ENCODE measurements at places on chromosomes 6 and 20. TPM values are rescaled to one million over a fixed set of nuclear protein-coding genes. Genes with fewer than 3 reads are reported as not detected.

GRCh38 chr20:35001596-35002362, 46.1 kb downstream of the MYH7B start:
- H3K27ac ChIP-seq, result no peak overlapping the region
- no peaks in the 10 kb centered on the region for H3K4me1 ChIP-seq
- H3K4me3 ChIP-seq, result no peak overlapping the region
- peaks cover 5% of the 10 kb centered on the region for H3K27me3 ChIP-seq
- no peak for DNase-seq
- H3K36me3 ChIP-seq, result peaks cover 19% of the 10 kb centered on the region

Gene FOXS1
- total RNA-seq, result not detected

DNA sequence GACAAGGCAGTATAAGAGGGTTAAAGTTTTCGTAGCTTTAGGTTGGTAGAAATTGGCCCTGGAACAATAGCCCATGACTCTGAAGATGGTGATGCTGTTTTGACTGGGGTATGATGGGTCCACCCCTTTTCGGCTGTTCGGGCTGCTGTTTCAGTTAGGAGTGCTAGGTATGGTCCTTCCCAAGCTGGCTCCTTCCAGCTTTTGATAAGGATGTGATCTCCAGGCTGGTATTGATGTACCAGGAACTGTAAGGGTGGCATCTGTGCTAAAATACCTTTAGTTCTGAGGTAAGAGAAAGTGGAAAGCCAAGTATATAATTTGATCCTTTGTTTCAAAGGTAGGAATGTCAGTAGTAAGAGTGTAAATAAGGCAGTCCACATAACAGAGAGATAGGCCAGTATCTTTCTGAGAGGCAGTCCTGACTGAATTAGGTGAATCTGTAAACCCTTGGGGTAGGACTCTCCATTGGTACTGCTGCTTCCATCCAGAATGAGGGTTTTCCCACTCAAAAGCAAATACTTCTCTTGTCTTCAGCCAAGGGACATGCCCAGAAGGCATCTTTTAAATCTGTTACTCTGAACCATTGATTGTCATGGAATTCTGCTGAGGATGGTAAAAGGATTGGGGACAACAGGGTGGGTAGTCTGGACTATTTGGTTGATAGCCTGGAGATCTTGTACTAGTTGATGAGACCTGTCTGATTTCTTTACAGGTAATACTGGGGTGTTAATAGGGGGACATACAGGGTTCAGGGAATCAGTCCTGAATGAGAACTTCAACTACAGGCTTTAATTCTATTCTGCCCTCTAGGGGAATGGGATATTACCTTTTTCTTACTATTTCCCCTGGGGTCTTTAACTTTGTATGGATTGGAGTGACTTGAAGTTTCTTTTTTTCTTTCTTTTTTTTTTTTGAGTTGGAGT, 6.1 kb upstream of the ZNFX1 start:
- H3K4me3 ChIP-seq, result peak overlapping the region; percentile 97
- H3K27ac ChIP-seq, result peak overlapping the region; percentile 1
- H3K36me3 ChIP-seq, result peaks cover 88% of the 10 kb centered on the region
- H3K4me1 ChIP-seq, result peaks cover 81% of the 10 kb centered on the region

DNA sequence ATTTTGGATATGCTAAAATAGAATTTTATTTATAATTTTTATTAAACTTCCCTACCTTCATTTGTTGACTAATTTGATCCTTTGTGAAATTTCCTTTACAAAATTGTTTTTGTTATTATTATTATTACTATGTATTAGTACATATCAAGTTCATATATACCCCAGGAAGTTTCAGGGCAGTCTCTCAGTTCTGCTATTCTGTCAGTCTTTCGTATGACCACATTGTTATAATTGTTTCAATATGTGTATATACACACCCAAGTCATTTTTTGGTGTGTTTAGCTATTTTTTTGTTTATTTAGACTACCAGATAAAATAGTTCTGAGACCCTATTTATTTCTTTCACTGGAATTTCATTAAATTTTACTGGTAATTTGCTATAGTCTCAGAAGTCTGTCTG, 72.1 kb downstream of the NKAIN2 start:
- DNase-seq, result no peak
- no peaks in the 10 kb centered on the region for H3K27me3 ChIP-seq
- H3K4me1 ChIP-seq, result no peaks in the 10 kb centered on the region
- H3K4me3 ChIP-seq, result no peak overlapping the region

Gene PEX3
- total RNA-seq, result 12.6 TPM

GRCh38 chr6:139852067-139852466, 477.6 kb upstream of the CITED2 start:
- no peak for DNase-seq
- H3K4me3 ChIP-seq, result no peak overlapping the region
- H3K4me1 ChIP-seq, result peaks cover 55% of the 10 kb centered on the region

- H3K4me3 ChIP-seq, result no peak overlapping the region
- H3K27me3 ChIP-seq, result no peaks in the 10 kb centered on the region
- H3K36me3 ChIP-seq, result no peaks in the 10 kb centered on the region
- H3K4me1 ChIP-seq, result peaks cover 20% of the 10 kb centered on the region
Observed at GRCh38 chr6:69915346-69915745, 49.0 kb downstream of the COL19A1 start.

Gene AARS2
- 32.1 TPM for total RNA-seq

Gene PLCB1
- 13.7 TPM for total RNA-seq

Gene SCUBE3
- total RNA-seq, result 22.2 TPM

DNA sequence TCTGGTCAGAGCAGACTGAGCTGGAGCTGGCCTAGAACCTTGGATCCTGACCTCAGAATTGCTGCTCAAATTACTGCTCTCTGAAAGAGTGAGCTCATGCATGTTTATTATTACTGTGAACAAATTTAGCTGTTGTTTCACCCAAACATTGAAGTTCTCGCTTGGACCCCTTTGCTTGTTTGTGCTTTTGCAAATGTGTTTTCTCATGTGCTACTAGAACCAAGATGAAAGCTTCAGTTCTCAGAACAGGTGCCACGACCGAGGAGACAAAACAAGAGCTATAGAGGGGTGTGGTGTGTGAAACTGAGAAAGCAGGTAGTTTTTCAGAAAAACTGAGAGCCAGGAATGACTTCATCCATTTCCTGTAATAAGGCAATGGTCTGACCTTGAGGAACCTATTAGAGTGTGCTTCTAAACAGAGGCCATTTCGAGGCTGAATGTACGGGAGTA, 50.0 kb upstream of the ESR1 start:
- no peak for DNase-seq
- H3K4me1 ChIP-seq, result no peaks in the 10 kb centered on the region
- no peaks in the 10 kb centered on the region for H3K36me3 ChIP-seq
- H3K27me3 ChIP-seq, result no peaks in the 10 kb centered on the region
- no peak overlapping the region for H3K4me3 ChIP-seq
- H3K27ac ChIP-seq, result no peak overlapping the region

Gene ZNF311
- 1.3 TPM for total RNA-seq

DNA sequence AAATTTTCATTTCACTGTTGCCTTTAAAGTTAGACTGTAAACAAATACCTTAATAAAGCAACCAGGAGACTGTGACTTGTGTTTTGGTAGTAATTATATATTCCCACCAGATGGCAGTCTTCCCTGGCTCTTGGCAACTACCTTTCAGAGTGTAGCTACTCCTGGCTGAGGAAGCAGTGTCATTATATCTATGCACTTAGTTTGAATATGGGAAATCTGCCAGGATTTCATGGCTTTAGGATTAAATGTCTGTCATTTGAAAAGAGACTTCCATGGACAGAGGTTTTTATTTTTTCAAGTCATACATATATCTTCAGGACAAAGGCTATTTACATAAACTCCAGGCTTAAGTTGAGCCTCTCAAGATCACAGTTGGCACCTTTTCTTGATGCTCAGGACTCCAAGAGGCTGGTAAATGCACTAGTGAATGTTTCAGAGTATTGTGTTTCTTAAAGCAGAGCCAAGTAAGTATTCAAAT, 160.1 kb downstream of the C6orf58 start:
- H3K4me3 ChIP-seq, result no peak overlapping the region
- no peaks in the 10 kb centered on the region for H3K4me1 ChIP-seq
- no peaks in the 10 kb centered on the region for H3K27me3 ChIP-seq
- DNase-seq, result peak; percentile 12
- H3K36me3 ChIP-seq, result no peaks in the 10 kb centered on the region

GRCh38 chr6:148339766-148340165, 2.9 kb upstream of the SASH1 start:
- DNase-seq, result no peak
- peaks cover 39% of the 10 kb centered on the region for H3K4me1 ChIP-seq
- H3K27me3 ChIP-seq, result no peaks in the 10 kb centered on the region
- no peak overlapping the region for H3K4me3 ChIP-seq

DNA sequence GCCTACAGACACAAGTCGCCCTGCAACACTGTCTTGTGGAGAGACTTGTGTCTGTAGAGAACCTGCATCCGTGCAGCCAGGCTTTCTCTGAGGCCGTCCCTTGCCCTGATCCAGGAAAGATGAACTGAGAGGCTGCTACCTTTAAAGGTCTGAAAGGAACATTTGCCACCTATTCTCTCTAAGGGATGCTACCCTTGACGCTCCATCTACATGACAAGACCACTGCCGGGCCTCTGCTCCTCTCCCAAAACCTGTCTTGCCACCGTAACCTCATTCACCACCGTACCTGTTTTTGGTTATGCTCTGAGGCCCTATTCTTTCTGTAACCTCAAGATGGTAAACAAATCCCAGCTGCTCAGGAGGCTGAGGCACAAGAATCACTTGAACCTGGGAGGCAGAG, 73.9 kb downstream of the FOXF2 start:
- H3K27ac ChIP-seq, result no peak overlapping the region
- no peak for DNase-seq
- no peaks in the 10 kb centered on the region for H3K36me3 ChIP-seq
- H3K4me1 ChIP-seq, result peaks cover 5% of the 10 kb centered on the region
- H3K4me3 ChIP-seq, result no peak overlapping the region

GRCh38 chr20:51500311-51500710, 42.2 kb downstream of the NFATC2 start:
- H3K4me1 ChIP-seq, result peaks cover 41% of the 10 kb centered on the region
- no peaks in the 10 kb centered on the region for H3K27me3 ChIP-seq
- no peaks in the 10 kb centered on the region for H3K36me3 ChIP-seq
- H3K4me3 ChIP-seq, result no peak overlapping the region

DNA sequence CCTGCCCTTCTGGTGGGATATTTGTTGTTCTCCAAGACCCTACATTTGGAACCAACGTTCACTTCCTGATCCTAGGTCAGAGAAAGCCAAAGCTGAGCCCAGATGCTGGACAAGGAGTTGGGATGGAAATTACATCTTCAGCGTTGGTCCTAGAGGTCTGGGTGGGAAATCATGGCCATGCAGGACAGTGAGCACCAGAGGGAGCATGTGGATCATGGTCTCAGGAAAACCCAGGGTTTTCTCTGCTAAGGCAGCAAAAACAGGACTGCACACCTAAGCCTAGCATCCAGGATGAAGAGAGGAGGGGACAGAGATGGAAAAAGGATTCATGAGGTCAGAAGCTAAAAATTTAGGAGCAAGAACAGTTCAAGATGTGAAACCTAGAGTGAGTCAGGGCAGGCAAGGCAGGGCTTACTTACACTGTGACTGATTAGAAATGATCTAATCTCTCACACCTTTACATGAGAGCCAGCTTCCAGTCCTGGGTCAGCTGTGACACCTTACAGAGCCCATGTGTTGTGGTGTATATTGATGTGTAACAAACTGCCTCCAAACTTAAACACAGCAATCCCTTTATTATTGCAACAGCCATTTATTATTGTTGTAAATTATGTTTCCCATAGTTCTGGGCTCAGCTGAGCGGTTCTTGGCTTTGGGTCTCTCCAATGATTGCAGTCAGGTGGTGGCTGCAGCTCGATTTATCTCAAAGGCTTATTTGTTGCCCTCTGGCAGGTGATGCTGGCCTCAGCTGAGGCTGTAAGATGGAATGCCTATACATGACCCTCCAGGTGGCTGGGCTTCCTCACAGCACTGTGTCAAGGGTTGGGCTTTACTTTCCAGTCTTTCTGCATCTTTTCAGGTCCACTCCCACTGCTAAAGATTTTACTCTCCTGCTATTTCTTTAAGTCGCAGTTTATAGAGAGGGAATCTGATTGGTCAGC, 6.5 kb downstream of the C20orf202 start:
- H3K4me1 ChIP-seq, result no peaks in the 10 kb centered on the region
- no peaks in the 10 kb centered on the region for H3K36me3 ChIP-seq
- peaks cover 67% of the 10 kb centered on the region for H3K27me3 ChIP-seq
- H3K27ac ChIP-seq, result no peak overlapping the region
- DNase-seq, result no peak
- no peak overlapping the region for H3K4me3 ChIP-seq

DNA sequence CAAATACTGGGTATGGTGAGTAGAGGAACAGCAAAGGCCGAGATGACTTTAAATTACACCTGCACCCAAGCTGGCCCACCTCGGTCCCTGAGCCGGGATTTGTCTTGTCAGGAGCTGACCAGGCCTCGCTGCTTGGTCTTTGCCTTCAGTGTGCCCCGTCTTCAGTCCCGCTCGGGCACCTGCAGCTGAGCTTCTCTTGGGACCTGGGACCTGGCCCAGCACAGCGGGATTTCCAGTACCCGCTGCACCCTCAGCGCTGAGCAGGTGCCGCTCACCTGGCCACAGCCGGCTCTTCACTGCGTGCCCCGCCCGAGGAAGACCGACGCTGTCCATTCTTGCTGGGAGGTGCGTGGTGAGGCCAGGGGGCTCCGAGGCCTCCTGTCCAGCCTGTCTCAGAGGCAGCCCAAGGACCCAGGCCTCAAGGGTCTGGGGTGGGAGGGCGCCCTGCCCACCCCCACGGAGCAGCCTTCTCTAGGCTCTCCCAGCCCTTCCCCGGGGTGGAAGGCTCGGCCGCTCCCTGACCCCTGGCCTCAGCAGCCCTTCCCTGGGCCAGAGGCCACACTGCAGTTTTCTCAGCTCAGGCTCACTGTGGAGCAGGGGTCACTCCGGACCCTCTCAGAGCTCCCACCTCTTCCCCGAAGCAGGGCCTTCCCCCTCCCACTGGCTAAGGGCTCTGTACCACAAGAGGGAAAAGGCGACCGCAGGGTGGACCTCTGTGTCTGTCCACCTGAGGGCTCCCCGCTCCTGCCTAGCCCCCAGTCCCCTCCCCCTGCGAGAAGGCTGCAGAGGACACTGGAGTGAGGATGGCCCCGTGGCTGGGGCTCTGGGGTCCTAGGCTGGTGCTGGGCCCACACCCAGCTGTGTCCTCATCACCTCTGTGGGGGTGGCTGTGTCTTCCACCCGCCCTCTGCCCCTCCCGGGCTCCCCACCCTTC, 119.3 kb downstream of the RNASET2 start:
- no peak overlapping the region for H3K4me3 ChIP-seq
- H3K27ac ChIP-seq, result no peak overlapping the region
- no peak for DNase-seq
- no peaks in the 10 kb centered on the region for H3K36me3 ChIP-seq

GRCh38 chr6:12923644-12924235, 207.2 kb downstream of the PHACTR1 start:
- DNase-seq, result no peak
- no peak overlapping the region for H3K27ac ChIP-seq
- H3K27me3 ChIP-seq, result peaks cover 6% of the 10 kb centered on the region

Gene MAN1A1
- 3.3 TPM for total RNA-seq

- H3K4me1 ChIP-seq, result no peaks in the 10 kb centered on the region
- peaks cover 4% of the 10 kb centered on the region for H3K27me3 ChIP-seq
- H3K4me3 ChIP-seq, result no peak overlapping the region
- no peak overlapping the region for H3K27ac ChIP-seq
- no peaks in the 10 kb centered on the region for H3K36me3 ChIP-seq
Observed at GRCh38 chr20:922781-923180, 6.6 kb upstream of the ANGPT4 start.

GRCh38 chr20:24451428-24451827, 18.0 kb upstream of the SYNDIG1 start:
- no peak for DNase-seq
- peaks cover 20% of the 10 kb centered on the region for H3K27me3 ChIP-seq
- H3K36me3 ChIP-seq, result no peaks in the 10 kb centered on the region
- peaks cover 16% of the 10 kb centered on the region for H3K4me1 ChIP-seq

GRCh38 chr6:3328796-3329195, 70.0 kb downstream of the PSMG4 start:
- H3K27me3 ChIP-seq, result no peaks in the 10 kb centered on the region
- peak overlapping the region; percentile 13 for H3K27ac ChIP-seq
- no peak overlapping the region for H3K4me3 ChIP-seq
- no peak for DNase-seq

Measured in neural crest cell (in vitro differentiated cells).